ENCODE measurements at places on chromosomes 5 and 9.

DNA sequence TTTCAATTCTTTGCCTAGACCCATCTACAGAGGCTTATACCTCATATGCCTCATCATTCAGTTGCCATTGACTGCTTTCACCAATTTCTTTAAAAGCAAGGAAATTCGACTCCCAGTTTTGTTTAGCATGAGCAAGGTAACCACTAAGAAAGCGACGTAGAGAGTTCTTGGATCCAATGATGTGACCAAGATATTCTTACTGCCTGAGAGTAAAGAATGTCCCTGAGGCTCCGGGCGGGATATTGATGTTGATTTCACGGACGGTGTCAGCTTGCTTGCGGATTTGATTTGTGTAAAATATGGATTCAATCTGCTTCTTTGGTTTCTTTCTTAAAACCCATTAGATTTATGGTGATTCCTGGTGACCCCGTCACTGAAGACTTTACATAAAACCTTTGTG, 135.1 kb upstream of the ICE1 start:
- no peak for DNase-seq

DNA sequence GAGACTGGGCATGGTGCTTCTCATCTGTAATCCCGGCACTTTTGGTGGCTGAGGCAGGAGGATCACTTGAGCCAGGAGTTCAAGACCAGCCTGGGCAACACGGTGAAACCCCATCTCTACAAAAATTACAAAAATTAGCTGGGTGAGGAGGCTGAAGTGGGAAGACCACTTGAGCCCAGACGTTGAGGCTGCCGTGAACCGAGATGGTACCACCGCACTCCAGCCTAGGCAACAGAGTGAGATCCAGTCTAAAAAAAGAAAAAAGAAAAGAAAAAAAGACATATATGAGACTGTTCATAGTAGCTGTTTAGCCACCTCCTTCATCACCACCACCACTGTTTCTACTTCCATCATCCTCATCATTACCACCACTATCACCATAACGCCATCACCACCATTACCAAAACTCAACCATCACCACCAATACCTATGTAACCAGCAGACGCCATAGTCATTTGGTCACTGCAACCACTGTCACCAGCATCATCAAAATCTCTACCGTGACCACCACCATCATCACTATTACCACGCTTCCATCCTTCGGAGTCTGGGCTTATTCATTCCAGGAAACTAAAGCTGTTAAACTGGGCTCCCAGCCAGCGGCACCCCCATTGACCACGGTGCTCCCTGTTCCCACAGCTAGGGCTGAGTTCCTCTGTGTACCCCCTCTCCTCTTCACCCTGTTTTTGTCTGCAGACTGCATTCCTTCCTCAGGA, 8.4 kb upstream of the KIF12 start:
- DNase-seq = no peak

- DNase-seq = no peak
Measured at GRCh38 chr9:95496687-95497086, 20.1 kb downstream of the PTCH1 start.

GRCh38 chr5:90783460-90784333, 225.1 kb downstream of the ADGRV1 start:
- DNase-seq = no peak

GRCh38 chr5:155906046-155906445, 420.9 kb upstream of the SGCD start:
- DNase-seq = no peak

DNA sequence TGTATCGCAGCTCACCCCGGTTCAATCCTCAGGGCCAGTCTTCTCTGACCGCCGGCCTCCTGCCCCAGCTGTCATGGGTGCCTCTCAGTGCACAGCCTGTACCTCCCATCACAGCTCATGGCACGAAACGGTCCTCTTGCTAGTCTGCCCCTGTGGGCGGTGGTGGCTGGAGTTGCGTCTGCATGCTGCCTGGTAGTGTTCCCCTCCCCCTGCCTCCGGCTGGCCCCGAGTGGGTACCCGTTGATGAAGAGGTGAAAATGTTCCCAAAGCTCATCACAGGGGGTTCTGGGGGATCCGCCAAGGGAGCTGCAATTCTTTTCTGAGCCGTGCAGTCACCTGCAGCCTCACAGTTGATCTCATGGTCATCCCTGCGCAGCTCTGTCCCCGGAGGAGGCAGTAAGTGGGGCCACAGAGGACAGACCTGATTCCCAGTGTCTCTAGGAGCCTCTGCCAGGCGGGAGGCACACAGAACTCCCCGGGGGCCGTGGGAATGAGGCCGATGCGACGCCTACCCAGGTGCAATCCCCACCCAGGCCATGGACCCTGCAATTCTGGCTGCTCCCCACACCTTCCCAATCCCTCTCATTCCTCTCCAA, 34.7 kb upstream of the FIBCD1 start:
- no peak for DNase-seq

DNA sequence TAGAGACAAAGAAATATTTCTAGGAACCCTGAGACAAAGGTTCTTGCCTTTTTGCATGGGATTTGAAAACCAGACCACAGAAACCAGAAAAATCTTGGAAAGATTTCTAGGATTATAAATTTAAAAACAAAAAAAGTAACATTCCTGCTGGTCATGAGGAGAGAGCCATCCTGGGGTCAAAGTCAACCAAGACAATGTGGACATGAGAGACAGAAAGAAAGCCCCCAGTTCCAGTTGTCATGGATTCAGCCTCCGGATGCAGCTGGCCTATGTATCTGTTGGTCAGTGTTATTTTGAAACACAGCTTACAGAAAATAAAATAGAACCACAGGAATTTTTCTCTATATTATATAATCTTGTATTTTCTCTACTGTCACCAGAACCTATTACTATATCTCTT, 24.4 kb upstream of the RGMB start:
- no peak for DNase-seq
